NCI-H2081 treated with DMSO at 0.1 percent for 48 hours (cell line): ENCODE measurements at places on chromosomes 3 and 15.

- no peak for DNase-seq
Measured at GRCh38 chr3:121566773-121567172, 976 bp upstream of the ARGFX start.

DNA sequence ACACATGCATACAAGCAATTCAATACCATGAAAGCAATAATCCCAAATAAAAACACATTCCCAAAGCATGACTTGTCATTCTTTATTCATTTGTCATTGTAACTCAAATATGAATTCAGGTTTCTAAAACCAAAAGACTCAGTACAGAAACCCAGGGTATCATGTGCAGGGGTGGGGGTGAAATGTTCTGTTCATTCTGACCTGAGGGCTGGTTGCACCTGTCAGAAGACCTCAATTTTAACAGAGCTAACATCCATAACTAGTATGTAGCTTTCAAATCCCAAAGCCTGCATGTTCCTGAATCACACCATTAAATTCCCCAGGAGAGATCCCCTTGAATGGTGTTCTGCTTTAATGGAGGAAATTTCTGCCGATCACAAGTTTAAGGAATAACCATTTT is 738.7 kb downstream of the MCTP2 start:
- no peak for DNase-seq

GRCh38 chr3:102471001-102471400 is 36.2 kb downstream of the ZPLD1 start:
- no peak for DNase-seq

- no peak for DNase-seq
Measured at GRCh38 chr3:46843508-46843907, 19.7 kb downstream of the MYL3 start.

- DNase-seq = no peak
Measured at GRCh38 chr3:58657036-58657520, 9.5 kb downstream of the FAM3D start.
